Esophagus squamous epithelium (tissue), 5 donors: ENCODE measurements at places on chromosomes 3 and 15.

GRCh38 chr15:85482894-85483293 lies 102.5 kb downstream of the AKAP13 start:
- DNase-seq = no peak
- peak overlapping the region; percentile 6 for H3K4me3 ChIP-seq

DNA sequence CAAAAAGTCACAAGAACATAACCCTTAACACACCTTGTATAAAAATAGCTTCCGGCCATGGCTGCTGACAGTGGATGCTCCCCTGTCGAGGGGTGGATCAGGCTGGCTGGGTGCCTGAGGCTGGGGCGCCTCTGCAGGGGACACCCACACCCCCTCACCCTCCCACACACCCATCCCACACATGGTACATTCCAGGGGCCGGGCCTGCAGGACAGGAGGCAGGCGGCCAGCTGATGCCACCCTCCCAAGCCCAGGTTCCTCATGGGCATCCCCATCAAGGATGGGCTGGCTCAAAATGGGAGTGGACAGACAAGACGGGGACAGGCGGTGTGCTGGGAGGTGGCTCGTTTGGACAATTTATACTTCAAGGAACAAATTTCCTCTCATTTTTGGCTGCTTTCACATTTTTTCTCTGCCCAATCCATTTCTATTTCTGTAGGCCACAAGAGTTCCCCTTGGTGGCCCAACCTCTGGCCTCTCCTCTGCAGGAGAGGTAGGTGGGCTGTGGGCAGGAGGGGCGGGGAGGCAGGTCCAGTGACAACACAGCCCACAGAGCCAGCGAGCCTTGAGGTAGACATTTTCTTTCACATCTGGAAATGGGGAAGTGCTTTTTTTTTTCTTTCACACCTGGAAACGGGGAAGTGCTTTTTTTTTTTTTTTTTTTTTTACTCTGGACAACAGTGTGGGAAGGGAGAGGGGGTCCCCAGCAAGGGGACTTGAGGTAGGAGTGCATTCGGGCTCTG lies 23.3 kb downstream of the RNU5B-1 start:
- no peak for DNase-seq
- H3K27ac ChIP-seq = no peak overlapping the region
- no peak overlapping the region for H3K4me3 ChIP-seq
- no peaks in the 10 kb centered on the region for H3K27me3 ChIP-seq
- H3K4me1 ChIP-seq = no peaks in the 10 kb centered on the region

DNA sequence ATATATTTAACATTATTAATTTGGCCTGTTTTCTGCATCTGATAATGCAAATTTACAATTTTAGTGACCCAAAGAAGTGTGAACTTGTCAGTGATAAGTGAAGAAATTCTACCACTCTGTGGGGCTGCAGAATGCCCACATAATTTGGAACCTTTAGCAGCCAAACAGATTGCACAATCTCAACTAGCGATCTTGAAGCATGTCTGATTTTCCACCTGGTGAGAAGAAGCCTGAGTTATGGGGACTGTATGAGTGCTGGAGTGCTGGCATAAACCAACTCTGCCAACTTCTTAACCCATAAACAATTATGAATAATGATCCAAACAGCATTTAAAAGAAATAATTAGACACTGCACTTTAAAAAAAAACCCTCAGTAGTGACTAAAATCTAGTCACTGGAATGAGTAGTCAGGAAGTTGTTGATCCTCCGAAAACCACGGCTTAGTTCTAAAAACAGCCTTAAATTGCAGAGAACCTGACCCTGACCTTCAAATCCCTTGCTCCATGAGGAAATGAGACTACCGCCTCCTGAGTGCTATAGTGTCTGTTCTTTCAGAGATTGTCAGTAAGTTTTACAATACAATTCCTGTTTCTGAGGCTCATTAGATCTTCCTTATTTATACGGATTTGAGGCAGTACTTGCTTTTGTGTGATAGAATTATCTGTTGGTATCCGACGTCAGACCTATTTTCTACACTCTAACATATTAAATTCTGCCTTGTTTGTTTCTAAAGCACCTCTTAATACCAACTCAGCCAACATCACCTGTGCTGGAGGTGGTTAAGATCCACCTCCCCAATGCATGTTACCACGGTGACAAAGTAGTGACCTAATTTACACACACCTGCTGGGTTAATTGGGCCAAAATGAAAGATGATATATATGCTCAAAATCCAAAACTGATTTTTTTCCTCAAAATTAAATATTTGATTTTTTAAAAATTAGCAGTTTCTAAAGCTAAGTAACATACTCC lies 267.7 kb downstream of the ZBTB20 start:
- no peak overlapping the region for H3K4me3 ChIP-seq
- no peaks in the 10 kb centered on the region for H3K4me1 ChIP-seq
- H3K36me3 ChIP-seq = no peaks in the 10 kb centered on the region
- no peaks in the 10 kb centered on the region for H3K27me3 ChIP-seq

GRCh38 chr15:71396536-71397125 lies 281.4 kb downstream of the THSD4 start:
- H3K4me1 ChIP-seq = no peaks in the 10 kb centered on the region
- no peaks in the 10 kb centered on the region for H3K36me3 ChIP-seq
- no peak for DNase-seq
- no peaks in the 10 kb centered on the region for H3K27me3 ChIP-seq

DNA sequence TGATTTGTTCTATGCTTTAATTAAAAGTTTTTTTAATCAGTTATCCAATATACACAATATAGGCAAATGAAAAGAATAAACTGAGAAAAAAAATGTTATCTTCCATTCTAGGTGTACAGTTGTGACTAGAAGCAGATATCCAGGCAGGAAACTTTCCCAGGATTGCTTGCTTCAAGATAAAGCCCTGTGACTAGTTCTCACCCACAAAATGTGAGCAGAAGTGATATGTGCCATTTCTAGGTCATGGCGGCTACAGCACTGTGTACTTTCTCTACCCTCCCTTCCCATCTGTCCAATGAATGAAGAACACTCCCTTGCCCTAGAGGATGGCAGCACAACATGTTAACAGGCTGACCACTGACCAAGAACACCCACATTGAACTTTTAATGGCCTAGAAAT lies 110.5 kb upstream of the STT3B start:
- DNase-seq = no peak
- H3K27me3 ChIP-seq = no peaks in the 10 kb centered on the region
- H3K4me1 ChIP-seq = peaks cover 5% of the 10 kb centered on the region
- H3K4me3 ChIP-seq = no peak overlapping the region

- H3K4me3 ChIP-seq = no peak overlapping the region
- H3K36me3 ChIP-seq = no peaks in the 10 kb centered on the region
- H3K27me3 ChIP-seq = no peaks in the 10 kb centered on the region
- H3K4me1 ChIP-seq = no peaks in the 10 kb centered on the region
- no peak overlapping the region for H3K27ac ChIP-seq
These were observed 1233.1 kb upstream of the ALCAM start for GRCh38 chr3:104133630-104134029.

DNA sequence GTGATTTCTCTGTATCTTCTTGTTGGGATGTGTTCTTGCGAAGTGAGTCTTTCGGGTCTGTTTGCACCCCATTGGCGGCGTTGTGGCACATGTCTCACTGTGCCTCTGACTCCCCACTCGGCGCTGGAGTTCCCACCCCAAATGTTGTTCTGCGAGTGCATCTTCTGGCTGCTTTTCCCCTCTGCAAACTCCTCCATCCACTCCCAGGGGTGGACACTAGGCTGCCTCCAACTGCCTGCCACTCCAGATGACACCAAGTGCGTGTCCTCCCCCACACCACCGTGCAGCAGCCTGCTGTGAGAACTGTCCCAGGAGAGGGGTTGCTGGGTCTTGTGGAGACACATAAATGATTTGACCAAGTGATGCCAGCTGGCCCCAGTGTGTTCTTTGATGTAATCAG lies 17.6 kb downstream of the EFCC1 start:
- H3K36me3 ChIP-seq = no peaks in the 10 kb centered on the region
- peaks cover 75% of the 10 kb centered on the region for H3K4me1 ChIP-seq
- peak overlapping the region; percentile 19 for H3K27ac ChIP-seq
- H3K4me3 ChIP-seq = no peak overlapping the region
- no peaks in the 10 kb centered on the region for H3K27me3 ChIP-seq
- no peak for DNase-seq

- no peak overlapping the region for H3K4me3 ChIP-seq
- H3K4me1 ChIP-seq = no peaks in the 10 kb centered on the region
- H3K27me3 ChIP-seq = no peaks in the 10 kb centered on the region
- no peak overlapping the region for H3K27ac ChIP-seq
- no peak for DNase-seq
These were observed 409.8 kb downstream of the ROBO2 start for GRCh38 chr3:77449459-77450350.

DNA sequence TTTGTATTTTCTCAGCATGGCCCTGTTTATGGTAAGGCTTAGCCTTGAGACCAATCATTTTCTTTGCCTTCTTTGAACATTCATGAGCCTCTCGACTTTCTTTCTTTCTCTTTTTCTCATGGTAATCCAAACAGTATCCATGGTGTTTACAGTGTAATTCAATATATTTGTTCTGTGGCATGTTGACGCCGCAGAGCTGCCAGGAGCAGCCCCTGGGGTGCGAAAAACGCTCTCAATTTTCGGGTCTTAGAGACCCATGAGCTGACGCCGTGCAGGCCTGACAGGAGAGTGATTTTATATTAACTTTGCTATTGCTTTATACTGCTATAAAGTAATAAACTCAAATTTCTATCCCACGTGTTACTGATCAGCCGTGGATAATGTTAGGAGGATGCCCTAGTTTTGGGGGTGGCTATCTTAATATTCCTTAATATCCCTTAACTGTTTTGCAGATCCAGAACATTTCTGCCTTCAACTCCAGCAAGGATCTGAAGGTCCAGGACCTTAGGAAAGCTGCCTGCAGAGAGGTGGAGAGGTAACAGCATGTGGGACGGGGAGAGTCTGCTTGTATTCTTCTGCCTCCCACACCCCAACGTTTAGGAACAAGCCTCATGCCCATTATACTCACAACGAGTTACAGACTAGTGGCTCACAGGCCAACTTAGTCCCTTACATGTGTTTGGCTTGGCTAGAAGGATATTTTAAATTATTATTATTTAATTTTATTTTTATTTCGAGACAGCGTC lies 29.3 kb upstream of the MYO1E start:
- H3K27ac ChIP-seq = no peak overlapping the region
- no peak overlapping the region for H3K4me3 ChIP-seq
- no peaks in the 10 kb centered on the region for H3K36me3 ChIP-seq

DNA sequence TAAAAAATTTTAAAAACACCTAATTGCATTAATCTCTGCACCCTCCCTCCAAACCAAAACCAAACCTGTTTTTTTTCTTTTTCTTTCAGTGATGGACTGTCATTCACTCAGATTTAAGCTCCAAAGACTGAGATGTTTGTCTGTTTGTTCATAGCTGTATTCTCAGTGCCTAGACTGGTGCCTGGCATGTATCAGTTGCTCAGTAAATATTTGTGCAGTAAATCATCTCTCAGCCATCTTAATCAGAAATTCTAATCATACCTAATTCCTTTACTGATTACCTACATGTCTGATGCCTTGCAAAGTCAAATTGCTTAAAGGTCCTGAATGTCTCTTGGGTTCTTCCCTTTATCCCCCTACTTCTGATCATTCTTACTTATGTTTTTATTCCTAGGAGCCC lies 138.8 kb downstream of the ZNF609 start:
- H3K27me3 ChIP-seq = no peaks in the 10 kb centered on the region
- peaks cover 45% of the 10 kb centered on the region for H3K4me1 ChIP-seq
- H3K4me3 ChIP-seq = no peak overlapping the region
- H3K27ac ChIP-seq = no peak overlapping the region

- DNase-seq = no peak
- H3K4me1 ChIP-seq = no peaks in the 10 kb centered on the region
- no peaks in the 10 kb centered on the region for H3K36me3 ChIP-seq
- no peak overlapping the region for H3K4me3 ChIP-seq
- H3K27ac ChIP-seq = no peak overlapping the region
These were observed 18.1 kb upstream of the ATP13A3 start for GRCh38 chr3:194504861-194505260.

GRCh38 chr15:76203346-76204108 lies 107.7 kb downstream of the ETFA start:
- no peak overlapping the region for H3K27ac ChIP-seq
- no peak for DNase-seq
- peaks cover 6% of the 10 kb centered on the region for H3K4me1 ChIP-seq

DNA sequence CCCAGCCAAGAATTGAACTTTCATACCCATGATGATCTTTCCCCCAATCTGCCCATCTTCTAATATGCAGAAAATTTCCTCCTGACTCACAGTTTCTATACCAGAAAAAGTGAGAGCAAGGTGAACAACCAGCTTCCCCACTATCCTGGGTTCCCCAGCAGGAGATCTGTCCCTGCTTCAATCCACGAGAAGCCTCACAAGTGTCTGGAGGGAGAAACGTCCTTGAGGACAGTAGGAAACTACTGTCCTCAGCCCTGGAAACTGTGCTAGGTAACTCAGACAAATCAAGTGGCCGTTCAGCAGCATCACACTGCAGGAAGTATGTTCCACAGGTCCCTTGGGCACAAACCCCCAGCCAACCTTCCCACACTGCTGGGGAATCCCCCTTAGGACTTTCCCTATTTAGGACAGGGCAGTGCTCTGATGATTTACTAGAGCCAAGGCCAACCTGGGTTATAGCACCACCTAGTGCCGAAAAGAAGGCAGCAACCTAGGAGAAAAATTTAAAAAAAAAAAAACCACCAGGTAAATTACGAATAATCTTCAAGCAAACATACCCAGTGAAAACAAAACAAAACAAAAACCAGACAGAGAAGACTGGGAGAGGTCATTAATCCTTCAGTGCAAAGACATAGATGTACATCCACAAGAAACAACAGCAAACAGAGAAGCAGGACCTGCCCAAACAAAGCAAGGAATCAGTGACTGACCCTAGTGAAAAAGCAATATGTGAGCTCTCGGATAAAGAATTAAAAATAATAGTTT lies 36.0 kb downstream of the MORC1 start:
- DNase-seq = no peak
- no peaks in the 10 kb centered on the region for H3K27me3 ChIP-seq
- H3K4me3 ChIP-seq = no peak overlapping the region
- no peak overlapping the region for H3K27ac ChIP-seq
- no peaks in the 10 kb centered on the region for H3K4me1 ChIP-seq
- no peaks in the 10 kb centered on the region for H3K36me3 ChIP-seq

GRCh38 chr3:186920301-186920700 lies 10.0 kb upstream of the ST6GAL1 start:
- H3K36me3 ChIP-seq = no peaks in the 10 kb centered on the region
- peaks cover 37% of the 10 kb centered on the region for H3K4me1 ChIP-seq
- DNase-seq = no peak
- H3K27ac ChIP-seq = no peak overlapping the region
- no peak overlapping the region for H3K4me3 ChIP-seq

DNA sequence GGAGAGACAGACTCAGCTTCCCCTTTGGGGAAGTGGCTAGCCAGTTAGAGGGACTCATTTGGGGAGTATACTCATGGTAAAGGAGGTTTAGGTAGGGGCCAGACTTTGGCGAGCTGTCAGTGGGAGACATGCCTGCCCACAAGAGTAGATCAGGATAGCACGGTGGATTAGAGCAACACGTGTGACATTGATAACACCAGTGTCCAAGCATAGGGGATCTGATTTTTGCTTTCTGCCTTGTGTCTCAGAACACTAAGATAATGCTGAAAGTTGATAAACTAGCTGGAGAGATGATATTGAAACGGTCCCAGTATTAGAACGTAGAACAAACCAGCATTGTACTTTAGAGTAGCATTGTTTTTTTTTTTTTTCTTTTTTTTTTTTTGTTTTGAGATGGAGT lies 25.9 kb downstream of the MAP6D1 start:
- no peak overlapping the region for H3K4me3 ChIP-seq
- no peaks in the 10 kb centered on the region for H3K27me3 ChIP-seq
- peaks cover 100% of the 10 kb centered on the region for H3K36me3 ChIP-seq
- H3K4me1 ChIP-seq = no peaks in the 10 kb centered on the region

- H3K4me3 ChIP-seq = no peak overlapping the region
- H3K4me1 ChIP-seq = no peaks in the 10 kb centered on the region
- no peak overlapping the region for H3K27ac ChIP-seq
- no peak for DNase-seq
- no peaks in the 10 kb centered on the region for H3K36me3 ChIP-seq
- H3K27me3 ChIP-seq = no peaks in the 10 kb centered on the region
These were observed 613.3 kb upstream of the GOLIM4 start for GRCh38 chr3:168709073-168709472.
